ENCODE measurements at places on chromosomes 2 and 18.
A peak's percentile ranks its signal among the peaks of the same experiment; 100 is the strongest.

- DNase-seq, result no peak
Observed at GRCh38 chr2:226376516-226377180, 423.0 kb downstream of the IRS1 start.

DNA sequence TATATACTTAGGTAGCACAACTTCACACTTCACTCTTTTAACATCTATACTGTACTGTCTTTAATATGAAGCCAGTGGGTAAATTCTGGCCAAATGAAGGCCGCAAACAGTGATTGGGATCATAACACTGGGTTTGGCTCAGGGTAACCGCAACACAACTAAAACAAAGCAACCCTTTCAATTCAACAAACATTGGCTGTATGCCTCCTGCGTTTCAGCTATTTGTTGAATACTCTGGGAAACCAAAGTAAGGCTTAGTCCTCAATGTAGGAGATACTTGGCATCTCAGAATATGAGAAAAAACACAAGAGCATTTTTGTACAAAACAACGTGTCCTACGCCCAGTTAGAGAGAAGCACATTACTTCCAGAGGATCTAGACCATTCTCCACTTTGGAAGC lies 693.3 kb upstream of the KLHL29 start:
- DNase-seq, result no peak

DNA sequence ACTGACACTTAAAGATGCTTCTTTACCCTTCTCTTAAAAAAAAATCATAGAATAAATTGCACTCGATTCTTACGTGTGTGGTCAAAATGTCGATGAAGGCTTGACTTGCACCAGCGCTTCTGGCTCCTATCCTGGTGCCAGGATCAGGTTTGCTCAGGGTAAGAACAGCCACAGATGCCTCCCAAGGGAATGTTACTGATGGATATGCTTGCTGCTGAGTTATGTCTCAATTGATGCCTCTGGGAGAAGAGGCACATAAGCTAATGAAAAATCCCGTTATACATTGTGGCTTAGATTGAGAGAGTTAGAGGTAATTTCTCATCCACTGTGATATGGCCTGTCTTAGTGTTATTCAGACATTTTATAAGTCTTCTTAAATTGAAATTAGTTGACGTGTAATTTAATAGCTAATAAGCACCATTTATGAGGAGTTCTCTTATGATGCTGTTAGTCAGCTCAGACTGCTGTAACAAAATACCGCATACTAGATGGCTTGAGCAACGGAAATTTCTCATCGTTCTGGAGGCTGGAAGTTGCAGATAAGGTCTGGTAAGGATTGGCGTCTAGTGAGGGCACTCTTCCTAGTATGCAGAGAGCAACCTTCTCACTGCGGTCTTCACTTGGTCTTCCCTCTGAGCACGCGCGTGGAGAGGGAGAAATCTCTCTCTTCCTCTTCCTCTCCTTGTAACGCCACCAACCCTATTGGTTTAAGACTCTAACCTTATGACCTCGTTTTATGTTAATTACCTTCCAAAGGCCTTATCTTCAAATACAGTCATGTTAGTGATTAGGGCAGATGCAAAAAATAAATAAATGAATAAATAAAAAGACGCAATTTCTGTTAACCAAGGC lies 116.6 kb upstream of the NOSTRIN start:
- DNase-seq, result no peak

- DNase-seq, result no peak
Observed at GRCh38 chr2:105126336-105126735, 88.5 kb downstream of the MRPS9 start.

GRCh38 chr2:44804406-44805265 lies 136.9 kb upstream of the SIX3 start:
- DNase-seq, result no peak

GRCh38 chr2:166042356-166042755 lies 85.5 kb downstream of the SCN1A start:
- DNase-seq, result no peak

DNA sequence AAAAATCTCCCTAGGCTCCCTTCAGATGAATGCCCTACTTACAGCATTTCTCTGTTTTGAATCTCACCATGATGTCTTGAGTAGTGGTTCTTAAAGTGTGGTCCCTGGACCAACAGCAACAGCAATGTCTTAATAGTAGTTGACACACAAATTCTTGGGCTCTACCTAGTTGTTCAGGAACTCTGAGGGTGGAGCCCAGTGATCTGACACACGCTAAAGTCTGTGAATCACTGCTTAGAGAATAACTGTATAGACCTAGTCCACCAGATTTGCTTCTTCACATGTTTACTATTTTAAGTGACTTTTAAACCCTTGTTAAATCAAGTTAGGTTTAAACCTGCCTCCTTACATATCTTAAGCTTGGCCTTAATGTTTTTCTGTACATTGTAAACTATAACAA lies 47.6 kb upstream of the ARHGAP15 start:
- DNase-seq, result no peak

GRCh38 chr2:143759455-143759854 lies 630.2 kb downstream of the ARHGAP15 start:
- no peak for DNase-seq

- DNase-seq, result no peak
Observed at GRCh38 chr2:240630771-240631547, 5.7 kb downstream of the GPR35 start.

DNA sequence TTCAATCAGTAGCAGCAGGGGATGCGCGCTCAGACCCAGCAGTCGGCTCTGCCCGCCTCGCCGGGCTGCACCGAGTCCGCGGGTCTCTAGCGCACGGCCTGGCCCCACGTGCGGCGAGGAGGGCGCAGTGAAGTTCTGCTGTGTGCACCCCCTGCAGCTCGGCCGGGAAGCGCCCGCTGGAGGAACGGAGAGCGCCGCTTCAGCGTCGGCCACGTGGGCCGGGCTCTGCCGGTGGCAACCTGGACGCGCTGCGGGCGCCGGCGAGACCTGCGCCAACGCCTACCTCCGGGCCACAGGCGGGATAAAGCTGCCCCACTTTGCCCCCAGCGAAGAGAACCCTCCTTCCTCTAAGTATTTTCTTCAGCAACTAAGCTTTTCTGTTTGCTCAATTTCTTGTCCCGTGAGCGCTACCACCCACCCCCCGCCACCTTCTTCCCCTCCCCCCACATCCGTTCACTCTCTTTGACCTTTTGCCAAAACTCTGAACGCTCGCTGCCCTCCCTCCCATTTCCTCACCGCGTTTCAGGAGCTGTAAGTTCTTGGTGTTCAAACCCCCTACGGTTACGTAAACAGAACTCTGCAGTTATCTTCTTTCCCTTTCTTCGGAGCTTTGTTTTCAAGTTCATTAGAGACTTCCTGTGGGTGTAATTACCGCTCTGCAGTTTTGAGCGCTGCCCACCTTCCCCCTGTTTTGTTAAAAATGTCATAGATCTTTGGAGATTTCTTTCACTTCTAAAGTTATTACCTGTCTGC lies 42.6 kb upstream of the EDAR start:
- peak; percentile 24 for DNase-seq

All from heart left ventricle (tissue), 16 donors.